ENCODE measurements at places on chromosomes 3 and 15.

- DNase-seq: no peak
Observed at GRCh38 chr3:53230041-53230621, 25.7 kb downstream of the TKT start.

GRCh38 chr3:147370349-147370748 is 36.0 kb downstream of the ZIC4 start:
- no peak for DNase-seq

GRCh38 chr15:66211670-66212562 is 41.6 kb downstream of the MEGF11 start:
- no peak for DNase-seq

DNA sequence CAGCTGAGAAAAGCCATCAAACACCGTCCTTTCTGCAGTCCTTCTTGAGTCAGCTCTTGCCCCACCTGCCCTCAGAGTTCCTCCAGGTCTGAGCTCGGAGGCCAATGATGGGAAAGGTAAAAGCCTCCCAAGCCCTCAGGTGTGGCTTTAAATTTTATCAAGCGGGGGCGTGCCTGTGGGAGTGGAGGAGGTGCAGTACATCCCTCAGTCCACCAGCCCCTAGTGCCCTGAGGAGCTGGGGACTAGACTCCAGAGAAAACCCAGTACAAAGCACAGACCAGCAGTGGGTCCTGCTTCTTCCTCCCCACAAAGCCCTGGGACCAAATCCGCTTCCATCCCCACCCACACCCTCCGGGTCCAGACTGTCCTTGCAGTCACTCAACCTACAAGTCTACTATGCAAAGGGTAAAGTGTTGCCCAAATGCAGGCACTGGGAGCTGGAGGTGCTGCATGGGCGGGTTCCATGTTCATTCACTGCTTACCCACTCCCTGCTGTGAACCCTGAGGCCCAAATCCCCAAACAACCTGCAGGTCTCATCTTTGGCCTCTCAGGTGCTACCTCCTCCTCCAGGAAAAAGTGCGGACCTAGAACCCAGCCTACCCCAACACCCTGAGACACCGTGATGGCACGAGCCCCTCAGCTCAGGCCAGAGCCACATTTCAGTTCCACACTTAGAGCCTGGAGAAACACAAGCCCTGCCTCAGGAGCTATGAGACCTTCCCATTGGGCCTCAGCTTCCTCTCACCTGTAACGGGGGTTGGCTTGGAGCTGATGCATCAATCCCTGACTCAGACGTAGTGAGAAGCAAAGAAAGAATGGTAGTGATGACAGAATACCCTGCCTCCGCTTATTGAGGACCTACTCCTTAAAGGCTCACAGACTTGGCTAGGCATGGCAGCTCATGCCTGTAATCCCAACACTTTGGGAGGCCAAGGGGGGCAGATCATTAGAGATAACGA is 2.4 kb downstream of the PFKFB4 start:
- DNase-seq: no peak

DNA sequence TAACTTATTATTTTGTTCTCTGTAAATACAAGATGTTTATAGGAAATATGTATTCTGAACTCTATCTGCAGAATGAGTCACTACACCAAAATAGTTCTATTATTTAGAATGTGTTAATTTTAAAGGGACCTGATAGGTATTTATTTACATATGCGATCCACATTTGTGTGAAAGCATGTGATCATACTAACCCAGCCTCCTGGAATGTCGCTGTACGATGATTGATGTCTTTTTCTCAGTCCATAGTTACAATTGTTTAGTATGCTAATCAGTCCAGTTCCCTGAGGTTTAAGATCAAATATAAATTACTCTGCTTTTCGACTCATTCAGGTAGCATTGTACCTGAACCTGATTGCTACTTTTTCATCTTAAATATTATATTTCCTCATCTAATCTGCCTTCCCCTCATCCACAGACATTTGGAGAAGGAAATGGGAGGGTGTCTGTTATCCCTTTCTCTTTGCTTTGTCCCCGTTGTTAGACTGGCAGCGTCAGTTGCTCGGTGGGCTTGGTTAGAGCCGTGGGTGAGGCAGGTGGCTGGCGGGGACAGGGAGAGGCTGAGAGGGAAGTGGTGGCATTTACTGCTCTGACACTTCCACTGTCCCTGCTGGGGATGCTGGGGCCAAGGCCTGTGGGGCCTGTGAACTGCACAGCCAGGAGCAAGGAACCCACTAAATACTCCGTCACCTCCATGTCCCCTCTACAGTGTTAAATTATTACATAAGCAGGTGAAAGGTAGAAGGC is 27.8 kb upstream of the NR2E3 start:
- no peak for DNase-seq

DNA sequence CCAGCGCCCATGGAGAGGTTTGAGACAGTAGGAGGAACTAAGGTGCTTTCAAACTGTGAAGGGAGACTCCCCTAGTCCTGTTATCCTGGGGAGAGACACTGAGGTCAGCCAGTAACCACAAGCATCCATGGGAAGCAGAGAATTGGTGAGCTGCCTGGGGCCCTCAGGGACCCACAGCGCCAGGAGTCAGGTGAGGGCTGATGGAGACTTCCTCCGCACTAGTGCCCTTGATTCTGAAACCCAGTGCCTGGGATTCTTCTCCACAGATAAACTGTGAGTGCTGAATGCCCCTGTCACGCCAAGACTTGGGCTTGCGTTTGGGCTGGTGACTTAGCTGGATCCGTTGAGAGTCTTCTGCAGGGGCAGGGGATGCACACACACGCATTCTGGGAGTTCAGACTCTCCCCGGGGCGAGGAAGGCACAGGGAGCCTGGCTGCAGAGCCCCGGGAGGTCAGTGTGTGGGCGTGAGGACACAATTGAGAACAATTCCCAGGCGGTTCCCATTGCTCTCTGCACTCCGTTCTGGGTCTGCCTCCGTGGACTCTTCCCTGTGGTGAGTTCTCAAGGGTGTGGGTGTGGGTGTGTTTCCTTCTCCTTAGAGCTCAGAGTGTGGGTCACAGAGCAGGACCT is 37.9 kb upstream of the SLCO2A1 start:
- no peak for DNase-seq

DNA sequence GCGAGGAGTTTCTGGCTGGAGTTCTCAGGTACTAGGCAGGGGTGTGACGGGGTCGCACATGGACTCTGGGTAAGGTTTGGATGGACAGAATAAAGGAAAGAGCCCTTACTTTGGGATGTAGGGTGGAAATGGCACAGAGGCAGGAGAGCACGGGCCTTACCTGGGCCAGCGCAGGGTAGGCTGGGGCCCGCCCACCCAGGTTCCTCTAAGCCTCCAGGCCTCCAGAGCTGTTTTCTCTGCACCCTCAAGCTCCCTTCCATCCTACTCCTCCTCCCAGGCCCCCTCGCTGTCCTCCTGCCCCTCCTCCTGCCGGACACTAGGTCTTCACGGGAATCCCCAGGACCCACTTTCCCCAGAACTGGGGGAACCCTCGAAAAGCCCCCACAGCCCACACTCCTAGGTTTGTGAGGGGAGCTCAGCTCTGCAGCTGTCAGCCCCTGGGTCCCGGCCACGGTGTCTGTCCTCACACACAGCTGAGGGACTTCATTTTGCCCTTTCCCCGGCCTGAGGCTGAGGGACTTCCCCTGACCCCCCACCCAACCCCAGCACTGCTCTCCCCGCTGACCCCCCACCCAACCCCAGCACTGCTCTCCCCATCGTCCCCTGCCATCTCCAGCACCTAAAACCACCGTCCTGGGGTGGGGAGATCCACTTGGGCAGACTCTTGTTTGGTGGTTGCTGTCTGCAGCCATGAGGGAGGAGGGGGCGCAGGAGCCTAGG is 53.0 kb upstream of the PCSK6 start:
- no peak for DNase-seq
